ENCODE measurements at places on chromosomes 6 and 20.

DNA sequence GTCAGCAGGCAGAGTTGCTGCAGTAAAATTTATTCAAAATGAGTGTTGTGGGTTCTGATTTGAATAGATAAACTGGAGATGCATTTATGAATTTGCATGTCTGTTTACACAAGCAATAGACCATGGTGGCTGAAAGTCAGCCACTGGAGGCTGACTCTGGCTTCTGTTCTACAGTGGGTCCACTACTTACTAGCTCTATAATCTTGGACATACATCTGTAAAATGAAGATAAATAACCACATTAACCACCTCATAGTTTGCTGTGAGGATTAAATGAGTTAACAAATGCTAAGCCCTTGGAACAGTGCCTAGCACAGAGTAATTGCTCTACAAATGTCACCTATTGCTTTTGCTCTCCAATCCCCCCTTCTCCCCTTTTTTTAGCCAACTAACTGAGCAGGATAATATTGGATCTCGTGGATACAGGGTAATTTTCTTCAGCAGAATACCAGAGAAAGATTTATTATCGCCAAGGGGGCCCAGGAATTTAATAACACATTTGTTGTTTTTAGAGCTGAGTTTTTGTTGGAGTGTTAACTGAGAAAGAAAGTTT lies 1.4 kb upstream of the PM20D2 start:
- no peak for DNase-seq

DNA sequence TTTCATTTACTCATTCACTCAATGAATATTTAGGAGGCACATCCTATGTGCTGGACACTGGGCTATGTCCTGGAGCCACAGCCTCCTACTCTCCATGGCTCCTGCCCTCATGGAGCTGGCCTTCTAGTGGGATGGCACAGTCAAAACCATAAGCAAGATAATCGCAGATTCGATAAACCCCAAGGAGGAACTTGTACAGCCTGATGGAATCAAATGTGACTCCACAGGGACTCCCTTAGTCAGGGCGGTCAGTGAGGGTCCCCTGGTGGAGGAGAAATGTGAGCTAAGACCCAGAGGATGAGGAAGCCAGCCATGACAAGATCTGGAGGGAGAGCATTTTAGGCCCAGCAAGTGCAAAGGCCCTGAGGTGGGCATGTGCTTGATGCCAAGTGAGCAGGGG lies 211.9 kb downstream of the PREX1 start:
- DNase-seq = no peak

GRCh38 chr6:166939345-166939744 lies 17.0 kb downstream of the RNASET2 start:
- DNase-seq = no peak

GRCh38 chr6:112286010-112286409 lies 31.6 kb upstream of the LAMA4 start:
- no peak for DNase-seq

DNA sequence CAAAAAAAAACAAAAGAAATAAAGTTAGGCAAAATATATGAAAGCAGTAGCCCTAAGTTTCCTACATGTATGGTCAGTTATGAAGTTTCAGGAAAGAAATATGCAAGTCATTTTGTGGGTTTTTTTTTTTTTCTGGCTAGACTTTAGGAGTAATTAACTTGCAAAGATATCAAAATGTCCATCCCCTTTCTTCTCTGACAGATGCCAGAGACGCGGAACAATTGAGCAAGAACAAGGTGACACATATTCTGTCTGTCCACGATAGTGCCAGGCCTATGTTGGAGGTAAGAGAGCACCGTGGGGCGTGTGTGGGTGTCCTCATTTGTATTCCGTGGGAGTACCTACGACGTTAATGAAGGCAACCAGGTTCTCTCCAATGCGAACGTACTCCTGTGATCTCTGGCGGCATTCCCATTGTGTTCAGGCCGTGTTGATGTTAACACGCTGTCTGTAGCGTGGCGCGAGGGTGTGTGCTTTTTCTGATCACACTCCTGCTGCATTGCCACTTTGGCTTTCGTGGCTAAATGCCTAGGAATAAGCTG lies 19.5 kb downstream of the DUSP22 start:
- no peak for DNase-seq

DNA sequence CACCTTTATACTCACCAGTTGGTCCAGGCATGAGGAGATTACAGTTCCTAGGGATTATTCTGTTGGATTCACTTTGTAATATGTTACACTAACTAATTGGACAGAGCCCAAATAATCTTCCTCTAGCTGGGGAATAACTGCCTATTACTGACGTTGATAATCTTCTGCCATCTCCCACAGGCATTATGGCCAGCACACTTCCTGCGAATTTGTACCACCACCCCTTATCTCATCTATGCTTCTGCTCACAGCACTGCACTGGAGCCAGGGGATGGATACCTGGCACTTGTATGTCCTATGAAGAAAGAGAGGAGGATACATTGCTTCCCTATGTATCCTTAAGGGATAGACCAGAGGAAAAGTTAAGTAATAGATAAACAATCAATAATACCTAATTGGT lies 494.8 kb upstream of the MAN1A1 start:
- DNase-seq = no peak

DNA sequence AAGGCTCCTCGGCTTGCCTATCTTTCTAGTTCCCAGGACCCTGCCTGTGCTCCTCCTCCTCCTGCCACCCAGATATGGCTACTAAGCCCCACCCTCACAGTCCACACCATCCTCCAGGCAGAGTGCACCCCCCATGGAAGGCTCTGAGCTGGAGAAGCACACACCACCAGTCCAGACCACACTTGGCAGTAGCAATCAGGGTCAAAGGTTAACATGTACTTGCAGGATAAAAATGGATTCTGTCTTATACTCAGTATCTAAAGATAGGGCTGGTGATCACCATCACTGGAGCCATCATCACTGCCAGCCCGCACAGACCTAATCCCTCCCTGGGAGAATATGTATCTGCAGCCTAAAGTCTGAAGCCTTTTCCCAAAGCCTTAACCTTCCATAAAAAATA lies 83.4 kb downstream of the PRKN start:
- DNase-seq = no peak

DNA sequence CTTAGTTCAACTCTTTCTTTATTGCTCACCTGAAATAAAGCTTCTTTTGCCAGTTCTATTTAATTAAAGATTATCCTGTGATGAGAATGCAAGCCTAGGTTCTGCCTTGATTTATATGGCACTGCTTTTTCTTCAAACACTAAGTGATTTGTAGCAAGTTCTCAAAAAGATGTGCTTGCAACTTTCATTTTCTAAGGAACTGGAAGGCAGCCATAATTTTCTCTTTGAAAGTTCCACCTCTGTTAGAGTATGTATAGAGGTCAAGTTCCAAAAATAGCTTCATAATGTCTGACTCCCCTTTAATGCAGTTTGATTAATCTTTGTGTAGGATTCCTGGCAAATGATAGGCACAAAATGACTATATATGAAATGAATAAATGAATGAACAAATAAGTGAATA lies 528.3 kb upstream of the FLRT3 start:
- DNase-seq = no peak

GRCh38 chr6:11424395-11425034 lies 113.0 kb upstream of the TMEM170B start:
- DNase-seq = no peak

DNA sequence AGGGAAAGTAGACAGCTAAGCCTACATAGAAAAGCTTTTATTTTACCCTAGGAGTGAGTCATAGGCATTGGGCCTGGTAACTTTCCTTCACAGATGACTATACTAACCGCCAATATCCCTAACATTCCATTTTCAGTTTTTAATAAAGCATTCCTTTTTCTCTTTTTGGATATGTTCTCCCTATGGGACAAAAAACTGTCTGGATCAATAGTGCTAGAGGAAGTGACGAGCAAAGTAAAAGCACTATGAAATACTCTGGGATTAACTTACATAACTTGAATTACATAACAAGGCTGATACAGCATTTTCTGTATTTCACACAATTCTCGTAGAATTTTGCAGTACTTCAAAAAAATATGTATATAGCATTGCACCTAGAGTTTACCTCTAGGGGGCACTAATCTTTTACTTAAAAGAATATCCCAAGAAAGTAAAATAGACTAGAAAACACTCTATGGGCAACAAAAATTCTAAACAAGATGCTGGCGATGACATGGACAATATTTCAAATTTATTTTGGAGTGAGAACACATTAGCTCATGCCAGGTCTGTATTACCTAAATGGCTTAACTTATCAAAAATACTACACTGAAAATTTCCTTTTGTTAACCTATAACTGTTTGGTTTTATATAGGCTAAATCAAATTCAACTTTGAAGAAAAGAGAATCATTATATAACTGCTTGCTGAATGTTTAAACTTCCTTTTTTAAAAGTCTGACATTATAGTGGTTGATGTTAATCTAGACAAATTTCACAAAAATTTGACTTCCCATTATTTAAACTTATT lies 66.3 kb upstream of the DST start:
- no peak for DNase-seq

- DNase-seq = no peak
These were observed 339.8 kb downstream of the HTR1B start for GRCh38 chr6:77123527-77123926.

GRCh38 chr6:12265296-12265695 lies 24.9 kb upstream of the EDN1 start:
- DNase-seq = no peak

- DNase-seq = no peak
These were observed 277.6 kb upstream of the RNF217 start for GRCh38 chr6:124684621-124685020.

DNA sequence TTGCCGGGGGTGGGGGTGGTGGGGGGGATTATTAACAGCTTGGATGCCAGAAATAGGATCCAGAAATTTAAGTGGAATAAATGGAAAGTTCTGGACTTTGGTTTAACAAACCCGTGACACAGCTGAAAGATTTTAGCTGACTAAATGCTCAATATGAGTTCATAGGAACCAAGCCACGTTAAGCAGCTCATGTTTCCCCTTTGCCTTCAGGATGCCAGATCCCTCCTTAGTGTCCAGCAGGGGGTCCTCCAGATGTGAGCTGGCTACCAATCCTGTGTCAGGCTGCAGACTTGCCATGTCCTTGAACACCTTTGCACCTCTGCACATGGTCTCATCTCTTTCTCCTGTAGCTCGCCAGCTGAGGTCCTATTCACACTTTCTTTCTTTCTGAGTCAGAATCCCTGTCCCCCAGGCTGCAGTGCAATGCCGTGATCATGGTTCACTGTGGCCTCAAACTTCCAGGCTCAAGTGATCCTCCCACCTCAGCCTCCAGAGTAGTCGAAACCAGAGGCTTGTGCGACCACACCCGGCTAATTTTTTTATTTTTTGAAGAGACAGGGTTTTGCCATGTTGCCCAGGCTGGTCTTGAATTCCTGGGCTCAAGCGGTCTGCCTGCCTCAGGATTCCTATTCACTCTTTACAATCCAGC lies 133.3 kb upstream of the ARMC2 start:
- DNase-seq = no peak

- DNase-seq = no peak
These were observed 1.2 kb downstream of the DUSP22 start for GRCh38 chr6:293193-294174.

DNA sequence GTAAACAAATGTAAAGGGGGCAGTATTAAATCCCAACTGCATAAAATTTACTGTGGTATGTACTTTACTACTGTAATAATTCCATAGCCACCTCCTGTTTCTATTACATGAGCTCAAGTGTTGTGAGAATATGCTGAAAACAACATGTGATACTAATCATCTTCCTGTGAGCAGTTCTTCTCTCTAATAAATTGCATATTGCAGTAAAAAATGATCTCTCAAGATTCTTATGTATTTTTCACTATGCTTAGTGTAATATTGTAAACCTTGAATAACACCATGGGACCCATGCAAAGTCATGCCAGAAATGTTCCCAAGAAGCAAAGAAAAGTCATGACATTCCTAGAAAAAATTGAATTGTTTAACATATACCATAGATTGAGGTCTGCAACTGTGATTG lies 133.0 kb upstream of the ATXN1 start:
- no peak for DNase-seq

DNA sequence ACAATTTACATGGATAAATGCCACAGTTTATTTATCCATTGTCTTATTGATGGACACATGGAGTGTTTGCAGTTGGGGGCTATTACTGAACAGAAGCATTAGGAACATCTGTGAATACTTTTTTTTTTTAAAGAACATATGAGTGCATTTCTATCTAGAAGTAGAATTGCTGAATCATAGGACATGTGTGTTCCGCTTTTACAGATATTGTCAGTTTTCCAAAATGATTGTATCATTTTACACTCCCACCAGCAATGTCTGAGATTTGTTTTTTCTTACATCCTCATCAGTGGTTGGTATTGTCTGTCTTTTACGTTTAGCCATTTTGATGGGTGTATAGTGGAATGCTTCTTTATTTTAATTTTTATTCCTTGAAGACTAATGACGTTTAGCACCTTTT lies 42.0 kb upstream of the ASIP start:
- DNase-seq = no peak

GRCh38 chr6:167212713-167213005 lies 54.9 kb upstream of the GPR31 start:
- no peak for DNase-seq

GRCh38 chr20:602111-602970 lies 7.8 kb downstream of the TCF15 start:
- DNase-seq = no peak
